ENCODE measurements at places on chromosomes 11 and 22.

GRCh38 chr11:13761716-13762115 lies 93.2 kb downstream of the FAR1 start:
- DNase-seq: no peak

- no peak for DNase-seq
Observed at GRCh38 chr22:19354201-19354600, 62.7 kb upstream of the CLTCL1 start.

DNA sequence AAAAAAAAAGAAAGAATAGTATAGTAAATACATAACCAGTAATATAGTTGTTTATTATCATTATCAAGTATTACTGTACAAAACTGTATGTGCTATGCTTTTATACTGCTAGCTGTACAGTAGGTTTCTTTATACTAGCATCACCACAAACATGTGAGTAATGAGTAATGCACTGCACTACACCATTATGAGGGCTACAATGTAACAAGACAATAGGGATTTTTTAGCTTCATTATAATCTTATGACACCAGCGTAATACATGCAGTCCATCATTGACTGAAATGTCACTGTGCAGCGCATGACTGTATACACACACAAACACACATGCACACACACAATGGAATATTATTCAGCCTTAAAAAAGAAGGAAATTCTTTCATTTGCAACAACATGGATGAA lies 111.5 kb upstream of the ZBED5 start:
- DNase-seq: no peak

GRCh38 chr11:17351510-17352176 lies at the start of gene NCR3LG1:
Gene NCR3LG1 (plus strand): TSS chr11:17351800. CDS start chr11:17351970, 170 bp downstream.
- DNase-seq: peak; percentile 63

DNA sequence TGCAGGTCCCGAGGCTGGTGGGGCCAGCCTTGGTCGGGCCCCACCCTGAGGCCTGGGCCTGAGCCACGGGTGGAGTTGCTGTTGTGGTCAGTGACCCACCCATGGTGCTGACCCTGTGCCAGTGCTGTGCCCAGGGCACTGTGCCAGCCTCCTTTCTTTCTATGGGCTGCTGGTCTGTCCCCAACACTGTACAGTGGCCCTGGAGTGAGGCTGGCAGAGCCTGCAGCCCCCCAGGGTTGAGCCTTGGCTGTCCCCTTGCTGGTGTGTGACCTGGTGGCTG lies 1235.7 kb downstream of the BRD1 start:
- DNase-seq: no peak

DNA sequence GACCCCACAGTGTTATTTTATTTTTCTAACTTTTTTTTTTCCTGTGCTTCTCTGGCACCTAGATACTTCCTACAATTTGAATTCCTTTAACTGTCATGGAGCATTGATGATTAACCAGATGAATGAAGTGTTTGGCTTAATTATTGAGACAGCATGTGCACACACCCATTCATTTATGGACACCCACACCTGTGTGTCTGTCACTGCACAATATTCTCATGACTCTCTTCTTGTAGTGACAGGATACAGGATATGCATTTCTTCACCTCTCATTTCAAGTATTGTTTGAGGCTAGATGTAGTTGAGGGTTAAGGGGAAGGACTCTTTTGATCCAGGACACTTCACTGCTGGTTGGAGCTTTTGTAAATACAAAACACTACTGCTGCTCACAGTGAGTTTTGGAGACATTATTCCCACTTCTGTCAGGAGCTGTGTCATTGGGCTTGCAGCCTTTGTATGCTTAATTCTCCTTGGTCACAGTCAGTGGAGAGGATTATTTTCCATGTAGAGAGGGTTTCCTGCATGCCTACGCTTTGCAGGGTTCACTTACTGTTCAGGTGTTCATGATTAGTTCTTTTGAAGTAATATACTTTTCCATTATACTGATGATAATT lies 33.5 kb downstream of the SPECC1L start:
- no peak for DNase-seq

DNA sequence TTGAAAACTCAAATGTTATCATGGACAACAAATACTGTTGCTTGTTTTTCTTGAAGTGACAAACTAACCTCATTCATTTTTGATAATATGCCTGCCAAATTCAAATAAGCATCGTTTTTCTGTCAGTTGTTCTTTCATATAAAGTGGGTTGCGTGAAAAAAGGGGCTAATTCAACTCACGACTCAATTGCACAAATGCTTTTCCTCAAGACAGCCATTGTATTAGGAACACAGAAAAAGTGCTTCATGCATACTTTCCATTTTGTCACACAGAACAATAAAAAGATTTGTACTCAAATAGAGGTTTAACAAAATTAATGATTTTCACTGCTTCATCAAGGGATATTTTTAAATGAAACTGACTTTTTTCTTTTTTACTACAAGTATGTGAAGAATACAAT lies 94.6 kb upstream of the ALKBH3 start:
- DNase-seq: no peak

GRCh38 chr11:116202922-116203321 lies 569.9 kb downstream of the BUD13 start:
- DNase-seq: no peak

DNA sequence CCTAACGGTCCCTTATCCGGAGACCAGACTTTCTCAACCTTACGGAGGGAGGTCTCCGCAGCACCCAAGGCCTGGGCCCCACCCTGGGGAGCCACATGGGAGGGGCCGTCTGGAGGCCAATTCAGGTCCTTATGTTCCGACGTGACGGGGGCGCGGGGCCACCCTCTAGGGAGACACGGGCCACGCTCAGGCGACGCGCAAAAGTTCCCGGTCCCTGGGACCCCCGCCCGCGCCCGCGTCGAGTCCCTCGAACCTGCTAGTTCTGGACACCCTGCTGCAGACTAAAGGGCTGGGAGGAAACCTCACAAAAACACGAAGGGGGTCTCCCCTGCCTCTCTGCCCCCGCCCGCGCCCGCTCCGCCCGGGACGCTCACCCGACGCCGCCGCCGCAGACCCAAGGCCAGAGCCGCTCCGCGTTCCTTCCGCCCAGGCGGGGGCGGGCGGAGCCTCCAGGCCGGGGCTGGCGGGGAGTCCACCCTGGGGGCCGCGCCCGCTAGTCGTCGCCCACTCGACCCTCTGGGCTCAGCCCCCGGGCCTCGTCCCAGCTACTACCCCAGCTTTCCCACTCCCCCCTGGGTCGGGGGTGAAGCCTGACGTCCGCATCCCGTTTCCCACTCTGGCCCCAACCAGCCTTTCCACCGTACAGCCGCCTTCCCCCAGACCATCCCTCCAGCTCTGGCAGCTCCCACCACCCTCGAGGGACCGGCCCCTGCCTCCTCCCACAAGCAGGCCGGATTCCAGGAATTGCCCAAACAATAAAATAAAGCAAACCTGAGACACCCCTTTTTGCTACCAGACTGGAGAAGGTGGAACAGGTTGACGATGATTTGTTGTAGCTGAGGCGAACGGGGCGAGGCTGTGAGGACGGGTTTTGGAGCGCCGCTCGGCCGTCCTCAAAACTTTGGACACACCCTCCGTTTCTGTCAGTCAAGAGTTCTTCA lies 2.7 kb downstream of the RNH1 start:
- no peak for DNase-seq

GRCh38 chr11:112437096-112437495 lies 176.4 kb upstream of the PLET1 start:
- no peak for DNase-seq

- no peak for DNase-seq
Observed at GRCh38 chr22:26646158-26646557, 11.2 kb upstream of the MIAT start.
